ENCODE measurements at places on chromosomes 11 and 22.

DNA sequence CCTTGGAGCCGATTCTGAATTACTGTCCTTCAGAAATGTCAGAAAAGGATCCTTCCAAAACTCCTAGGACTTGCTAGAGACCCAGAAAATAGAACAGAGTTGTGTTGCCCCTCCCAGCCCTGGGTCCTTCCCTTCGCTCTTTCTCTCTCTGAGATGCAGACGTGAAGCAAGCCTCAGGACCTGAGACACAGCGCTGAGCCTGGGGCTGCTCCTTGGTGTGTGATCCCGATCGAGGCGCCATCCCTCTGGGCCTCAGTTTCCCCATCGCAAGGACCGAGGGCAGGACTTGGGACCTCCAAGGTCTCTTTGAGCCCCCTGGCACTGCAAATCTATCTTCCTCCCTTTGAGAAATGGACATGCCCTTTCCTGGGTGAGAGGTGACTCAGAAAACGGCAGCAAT lies 533.5 kb downstream of the TBC1D22A start:
- no peak for DNase-seq

- DNase-seq, result no peak
Measured at GRCh38 chr11:123330948-123331347, 99.1 kb upstream of the GRAMD1B start.

GRCh38 chr22:24366701-24367100 lies 60.7 kb upstream of the ADORA2A start:
- no peak for DNase-seq

- DNase-seq, result no peak
Measured at GRCh38 chr11:4049006-4049405, 45.6 kb upstream of the RRM1 start.

DNA sequence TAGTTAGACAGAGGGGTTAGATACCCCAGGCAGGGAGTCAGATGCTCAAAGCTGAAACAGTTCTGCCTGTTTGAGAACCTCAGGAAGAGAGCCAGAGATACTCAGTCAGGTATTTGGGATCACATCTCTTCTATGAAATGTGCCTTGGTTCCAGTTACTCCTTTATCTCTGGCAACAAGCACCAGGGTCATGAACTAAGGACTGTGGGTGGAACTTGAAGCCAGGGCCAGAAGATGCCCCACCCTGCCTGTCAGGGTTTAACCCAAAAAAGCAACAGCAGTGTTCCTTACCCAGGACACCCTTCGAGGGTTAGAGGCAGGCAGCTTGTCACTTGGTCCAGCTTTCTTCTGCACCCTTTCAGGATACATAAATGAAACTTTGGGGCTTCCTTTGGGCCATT lies 15.0 kb upstream of the WT1 start:
- DNase-seq, result no peak

GRCh38 chr11:131609921-131610320 lies 239.5 kb downstream of the NTM start:
- no peak for DNase-seq

GRCh38 chr22:22753526-22754267 lies 109.3 kb downstream of the GGTLC2 start:
- peak; percentile 81 for DNase-seq

DNA sequence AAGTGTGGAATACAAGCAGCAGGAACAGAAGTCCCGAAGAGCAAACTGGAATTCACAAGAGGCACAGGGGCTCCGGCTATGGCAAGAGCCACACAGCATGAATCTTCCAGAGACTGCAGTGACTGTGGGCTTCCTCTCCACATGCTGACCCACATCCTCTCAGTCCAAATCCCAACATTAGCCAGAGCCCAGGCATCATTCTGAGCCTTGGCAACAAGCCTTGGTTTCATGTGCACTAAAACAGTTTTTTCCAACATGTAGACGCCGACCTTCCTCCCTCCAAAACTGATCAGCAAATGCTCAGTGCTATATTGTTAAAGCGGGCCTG lies 91.7 kb upstream of the CSNK2A3 start:
- no peak for DNase-seq

DNA sequence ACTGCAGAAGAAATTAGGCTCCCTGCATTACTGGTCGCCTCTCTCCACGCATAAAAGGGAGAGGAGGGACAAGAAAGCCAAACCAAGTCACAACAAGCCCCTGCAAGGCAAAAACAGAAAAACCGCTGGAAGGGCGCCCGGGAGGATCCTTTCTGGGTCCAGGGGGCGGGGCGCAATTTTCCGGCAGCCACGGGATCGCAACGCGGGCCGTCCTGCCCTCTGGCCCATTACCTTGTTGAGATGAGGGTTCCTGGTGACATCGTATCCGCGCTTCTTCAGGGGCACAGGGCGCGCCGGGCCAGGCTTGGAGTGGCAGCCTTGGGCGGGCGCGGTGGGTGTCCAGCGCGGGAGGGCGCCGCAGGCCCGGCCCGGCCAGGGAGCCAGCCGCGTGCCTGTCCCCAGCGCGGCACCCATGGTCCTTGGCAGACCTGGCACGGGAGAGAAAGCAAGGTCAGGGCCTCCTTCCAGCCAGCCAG lies 847 bp downstream of the ME3 start:
- DNase-seq, result no peak

- no peak for DNase-seq
Measured at GRCh38 chr11:86369668-86370067, 5.0 kb upstream of the CCDC81 start.

- peak; percentile 79 for DNase-seq
Measured at GRCh38 chr22:36156515-36157419, 3.8 kb downstream of the APOL3 start.

DNA sequence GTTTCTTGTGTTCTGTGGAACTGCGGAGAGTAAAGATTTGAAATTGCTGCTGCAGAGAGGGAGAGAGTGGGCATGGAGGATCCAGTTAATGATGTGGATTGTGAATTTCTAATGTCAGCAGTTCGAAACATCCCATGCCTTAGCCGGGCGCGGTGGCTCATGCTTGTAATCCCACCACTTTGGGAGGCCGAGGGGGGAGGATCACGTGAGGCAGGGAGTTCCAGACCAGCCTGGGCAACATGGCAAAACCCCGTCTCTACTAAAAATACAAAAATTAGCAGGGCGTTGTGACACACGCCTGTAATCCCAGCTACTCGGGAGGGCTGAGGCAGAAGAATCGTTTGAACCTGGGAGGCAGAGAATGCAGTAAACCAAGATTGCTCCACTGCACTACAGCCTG lies 1.1 kb upstream of the CAVIN3 start:
- DNase-seq, result no peak

DNA sequence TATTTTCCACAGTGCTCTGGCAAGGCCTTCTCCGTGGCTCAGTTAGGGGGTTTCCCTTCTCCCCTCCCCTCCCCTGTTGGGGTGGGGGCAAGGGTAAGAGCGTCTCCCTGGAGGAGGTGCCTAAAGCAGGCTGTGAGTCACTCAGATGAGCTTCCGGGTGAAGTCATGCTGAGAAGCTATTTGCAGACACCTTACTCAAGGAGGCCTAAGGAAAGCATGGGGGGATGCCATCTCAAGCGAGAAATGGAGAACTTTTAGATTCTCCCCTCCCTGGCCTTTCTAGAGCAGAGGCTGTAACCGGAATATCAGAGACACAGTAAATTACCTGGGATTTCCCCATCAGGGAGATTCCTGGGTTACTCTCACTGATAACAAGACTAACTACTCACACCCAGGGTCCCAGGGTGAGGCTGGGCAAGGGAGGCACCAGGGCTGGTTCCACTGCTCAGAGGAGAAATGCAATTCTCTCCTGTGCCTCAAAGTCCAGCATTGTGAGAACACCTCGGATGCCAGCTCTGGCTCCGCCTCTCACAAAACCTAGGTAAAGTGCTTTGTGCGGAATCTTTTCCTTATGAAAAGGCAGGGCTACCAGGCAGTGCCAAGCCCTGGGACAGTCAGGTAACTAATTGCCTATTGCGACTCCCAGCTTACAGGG lies 123.6 kb downstream of the ABTB2 start:
- DNase-seq, result peak; percentile 81

DNA sequence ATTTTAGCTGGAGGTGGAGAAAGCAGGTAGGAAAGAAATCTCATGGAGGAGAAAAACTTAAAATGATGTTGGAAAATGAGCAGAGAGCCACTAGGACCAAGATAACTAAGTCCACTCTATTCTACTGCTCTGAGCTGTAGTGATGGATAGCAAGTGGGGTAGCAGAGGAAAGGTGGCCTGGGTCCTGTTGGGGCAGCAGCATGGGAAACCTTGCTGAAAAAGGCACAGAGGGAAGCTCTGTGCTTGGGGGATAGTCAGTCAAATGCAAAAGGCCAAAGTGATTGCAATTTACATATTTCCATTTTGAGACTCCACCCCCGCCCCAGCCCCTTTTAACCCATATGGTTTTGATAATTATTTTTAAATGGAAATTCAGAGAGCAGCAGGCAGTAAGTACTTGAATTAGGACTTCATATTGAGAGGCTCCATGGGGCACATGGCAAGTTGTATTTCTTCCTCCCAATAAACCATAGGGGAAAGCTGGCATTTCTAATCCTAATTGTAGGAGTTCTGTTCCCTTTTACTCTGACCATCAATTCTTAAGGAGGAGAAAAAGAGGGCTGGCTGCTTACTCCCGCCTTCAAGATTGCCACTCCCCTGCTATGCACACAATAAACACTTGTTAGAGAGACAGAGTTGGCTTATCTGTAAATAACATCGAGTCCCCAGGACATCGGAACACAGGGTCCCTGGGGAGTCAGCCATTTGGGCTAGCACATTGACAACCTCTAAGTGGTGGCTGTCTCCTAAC lies 1341.5 kb upstream of the TENM4 start:
- DNase-seq, result no peak

GRCh38 chr11:32116668-32117067 lies 25.8 kb downstream of the RCN1 start:
- no peak for DNase-seq

Data from activated naive CD4-positive, alpha-beta T cell treated with anti-CD3 and anti-CD28 coated beads, Interleukin-2, amount 50 U/mL, for 16 hours (primary cell).